ENCODE measurements at places on chromosomes 1 and 21.

- no peak for DNase-seq
These were observed 68.6 kb downstream of the SIPA1L2 start for GRCh38 chr1:232561381-232561780.

DNA sequence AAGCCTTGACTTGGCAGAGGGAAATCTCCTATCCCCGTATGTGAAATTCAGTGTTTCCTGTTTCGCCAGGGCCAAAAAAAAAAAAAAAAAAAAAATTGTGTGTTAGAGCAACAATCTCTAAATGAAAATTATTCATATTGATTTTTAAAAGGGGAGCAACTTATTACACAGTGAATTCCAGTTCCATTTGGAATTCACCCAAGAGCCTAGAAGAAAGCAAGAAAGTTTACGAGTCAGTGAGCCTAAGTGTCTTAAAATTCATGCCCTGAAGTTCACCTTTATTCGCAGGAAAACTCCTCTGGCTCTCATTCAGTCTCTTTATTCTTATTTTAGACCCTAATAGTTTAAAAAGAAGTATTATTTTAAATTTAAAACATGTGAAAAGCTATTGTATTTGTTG lies 42.1 kb upstream of the HUNK start:
- no peak for DNase-seq

DNA sequence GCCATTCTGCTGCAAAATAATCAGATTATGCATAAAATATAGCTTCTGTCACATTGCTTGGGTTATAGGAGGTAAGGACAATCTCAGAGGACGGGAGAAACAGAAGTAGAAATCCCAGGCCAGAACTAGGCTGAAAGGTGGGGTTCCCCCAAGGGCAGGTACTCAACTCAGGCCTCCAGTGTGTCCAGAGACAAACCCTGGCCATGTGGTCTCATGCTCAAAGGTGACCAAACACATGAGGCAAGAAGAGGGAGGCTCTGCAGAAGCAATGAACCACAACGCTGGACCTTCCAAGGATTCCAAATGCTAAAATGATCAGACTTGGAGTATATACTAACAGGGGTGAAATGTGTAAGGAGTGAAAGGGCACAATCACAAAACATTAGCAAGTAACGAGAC lies 103.8 kb downstream of the DMRTB1 start:
- DNase-seq, result no peak

GRCh38 chr1:198520524-198521254 lies 19.8 kb downstream of the ATP6V1G3 start:
- DNase-seq, result no peak

GRCh38 chr1:188826800-188827199 lies 1650.9 kb downstream of the BRINP3 start:
- DNase-seq, result no peak

- DNase-seq, result peak; percentile 46
These were observed 19.3 kb downstream of the SPEN start for GRCh38 chr1:15866721-15867201.
